Neural crest cell (in vitro differentiated cells): ENCODE measurements at places on chromosomes 1 and 21.

DNA sequence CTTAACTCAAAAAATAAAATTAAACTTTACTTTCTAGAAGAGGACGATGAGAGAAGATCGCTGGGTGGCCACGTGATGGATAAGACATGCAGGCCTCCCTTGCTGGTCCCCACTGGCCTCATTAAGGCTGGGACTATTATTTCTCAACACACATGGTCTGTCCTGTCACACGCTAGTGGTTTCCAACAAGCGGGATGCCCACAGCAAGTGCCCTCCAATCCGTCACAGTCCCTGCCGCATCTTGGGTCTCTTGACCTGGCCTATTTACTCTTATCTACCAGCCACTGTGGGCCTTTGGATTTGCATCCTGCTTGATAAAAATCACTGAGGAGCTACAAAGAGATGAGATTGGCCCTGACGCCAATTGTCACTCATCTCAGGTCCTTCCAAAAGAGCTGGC is 30.0 kb downstream of the CAPZB start:
- DNase-seq, result no peak
- H3K36me3 ChIP-seq, result no peaks in the 10 kb centered on the region
- no peaks in the 10 kb centered on the region for H3K27me3 ChIP-seq
- no peak overlapping the region for H3K27ac ChIP-seq
- no peak overlapping the region for H3K4me3 ChIP-seq

- no peak overlapping the region for H3K4me3 ChIP-seq
- no peak for DNase-seq
- no peak overlapping the region for H3K27ac ChIP-seq
- peaks cover 8% of the 10 kb centered on the region for H3K4me1 ChIP-seq
These were observed 45.5 kb upstream of the CDC42BPA start for GRCh38 chr1:227363825-227364224.

- peak; percentile 71 for DNase-seq
- no peak overlapping the region for H3K4me3 ChIP-seq
- peaks cover 20% of the 10 kb centered on the region for H3K27me3 ChIP-seq
- no peaks in the 10 kb centered on the region for H3K4me1 ChIP-seq
These were observed 86.8 kb upstream of the CD34 start for GRCh38 chr1:207997486-207998268.

- DNase-seq, result no peak
- no peak overlapping the region for H3K27ac ChIP-seq
- H3K36me3 ChIP-seq, result no peaks in the 10 kb centered on the region
- no peak overlapping the region for H3K4me3 ChIP-seq
- H3K4me1 ChIP-seq, result no peaks in the 10 kb centered on the region
These were observed 132.4 kb downstream of the MAP3K21 start for GRCh38 chr1:233459968-233460367.

GRCh38 chr1:214588963-214589597 is 13.9 kb upstream of the CENPF start:
- no peaks in the 10 kb centered on the region for H3K4me1 ChIP-seq
- H3K4me3 ChIP-seq, result no peak overlapping the region
- no peak for DNase-seq
- no peaks in the 10 kb centered on the region for H3K27me3 ChIP-seq

GRCh38 chr1:156704166-156704711 is 1.1 kb downstream of the CRABP2 start:
- DNase-seq, result no peak
- peaks cover 79% of the 10 kb centered on the region for H3K4me1 ChIP-seq
- H3K27me3 ChIP-seq, result peaks cover 33% of the 10 kb centered on the region
- peak overlapping the region; percentile 95 for H3K4me3 ChIP-seq
- H3K36me3 ChIP-seq, result peaks cover 14% of the 10 kb centered on the region
- H3K27ac ChIP-seq, result peak overlapping the region; percentile 86
